ENCODE measurements at places on chromosomes 3 and 15.

DNA sequence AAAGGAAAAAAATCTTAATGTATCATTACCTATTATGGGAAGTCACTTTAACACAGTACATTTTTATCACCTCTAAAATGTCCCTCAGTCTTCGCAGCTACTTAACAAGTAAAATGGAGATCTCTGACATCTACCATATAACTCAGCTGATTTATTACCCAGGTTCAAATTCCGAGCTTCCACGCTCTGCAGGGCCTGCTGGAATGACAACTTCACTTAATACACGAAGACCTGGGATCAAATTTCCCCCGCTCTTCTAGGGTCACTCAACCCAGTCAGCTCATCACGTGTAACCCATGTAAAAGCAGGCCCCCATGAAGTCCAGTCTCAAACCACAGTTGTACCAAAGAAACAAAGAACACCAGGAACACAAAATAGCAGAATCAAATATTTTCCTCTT lies 44.2 kb upstream of the ACP3 start:
- DNase-seq, result no peak

DNA sequence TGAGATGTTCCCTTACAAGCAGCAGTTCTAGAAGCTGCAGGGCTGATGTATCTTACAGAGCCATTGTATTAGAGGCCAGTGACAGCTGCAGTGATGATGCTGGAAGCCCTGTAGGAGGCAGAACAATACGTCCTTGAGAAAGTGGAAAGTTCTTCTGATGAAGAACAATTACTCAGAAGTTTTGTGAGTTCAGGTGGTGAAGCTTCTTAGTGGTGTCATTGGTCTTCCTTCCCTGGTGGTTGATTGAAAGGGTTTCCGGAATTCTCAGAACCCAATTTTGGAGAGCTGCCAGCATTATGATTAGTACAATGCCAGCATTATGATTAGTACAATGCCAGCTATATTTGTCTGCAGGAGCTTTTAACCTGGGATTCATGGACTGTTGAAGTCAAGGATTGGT lies 356.4 kb downstream of the MFSD1 start:
- DNase-seq, result peak; percentile 11

DNA sequence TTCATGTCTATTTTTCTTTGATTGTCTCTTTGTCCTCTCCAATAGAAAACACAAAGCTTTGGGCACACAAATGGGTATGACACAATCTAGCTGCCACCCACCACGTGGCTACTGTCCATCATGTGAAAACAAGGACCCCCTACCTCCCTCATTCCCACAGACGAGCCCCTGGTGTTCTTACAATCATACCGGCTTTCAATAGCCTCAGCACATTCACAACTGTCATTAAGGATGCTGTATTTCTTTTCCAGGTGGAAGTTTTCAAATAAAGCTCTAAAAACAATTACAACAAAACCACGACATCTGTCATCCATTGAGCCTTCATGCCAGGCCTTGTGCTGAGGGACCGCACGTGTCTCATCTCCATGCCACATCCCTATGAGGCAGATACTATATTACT lies 552.6 kb upstream of the ADAMTS9 start:
- no peak for DNase-seq

DNA sequence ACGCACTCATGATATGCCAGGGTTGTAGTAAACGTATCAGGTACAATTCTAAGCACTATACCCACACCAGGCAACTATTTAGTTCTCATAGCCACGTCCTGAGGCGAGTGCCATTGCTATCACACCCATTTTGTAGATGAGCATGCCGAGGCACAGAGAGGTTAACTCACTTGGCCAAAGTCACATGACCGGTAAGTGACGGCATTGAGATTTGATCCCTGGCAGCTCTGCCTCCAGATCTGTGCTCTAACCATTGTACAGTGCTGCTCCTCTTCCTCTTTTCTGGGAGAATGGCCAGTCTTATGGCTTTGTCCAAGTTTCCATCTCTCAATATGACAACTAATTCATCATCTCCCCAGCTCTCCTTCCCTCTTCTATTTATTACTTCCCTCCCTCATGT lies 18.9 kb upstream of the ATP2B2 start:
- no peak for DNase-seq

Measured in globus pallidus (tissue), 1 donor.